Suppressor macrophage treated with lipopolysaccharide for 4 hours (primary cell): ENCODE measurements at places on chromosomes 5 and 9.

- no peak for DNase-seq
Measured at GRCh38 chr5:142831009-142831383, 60.8 kb downstream of the ARHGAP26 start.

- no peak for DNase-seq
Measured at GRCh38 chr5:156400231-156400986, 73.4 kb downstream of the SGCD start.

DNA sequence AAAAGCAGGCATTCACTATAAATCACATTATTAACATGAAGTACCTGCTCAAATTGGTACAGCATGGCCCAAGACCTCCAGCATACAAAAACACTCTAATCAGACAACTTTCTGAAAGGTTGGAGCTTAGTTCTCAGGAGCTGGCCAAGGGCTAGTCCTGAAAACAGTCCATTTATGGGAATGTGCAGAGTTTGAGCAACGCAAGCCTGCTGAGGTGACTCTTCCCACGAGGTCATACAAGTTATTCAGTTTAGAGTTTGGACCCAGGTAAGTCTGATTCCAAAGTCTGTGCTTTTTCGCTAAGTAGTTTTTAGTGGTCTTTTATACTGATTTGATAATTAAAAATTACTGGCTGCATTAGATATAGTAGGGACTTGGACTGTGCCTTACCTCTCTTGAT lies 52.6 kb downstream of the AP3S1 start:
- DNase-seq, result no peak

DNA sequence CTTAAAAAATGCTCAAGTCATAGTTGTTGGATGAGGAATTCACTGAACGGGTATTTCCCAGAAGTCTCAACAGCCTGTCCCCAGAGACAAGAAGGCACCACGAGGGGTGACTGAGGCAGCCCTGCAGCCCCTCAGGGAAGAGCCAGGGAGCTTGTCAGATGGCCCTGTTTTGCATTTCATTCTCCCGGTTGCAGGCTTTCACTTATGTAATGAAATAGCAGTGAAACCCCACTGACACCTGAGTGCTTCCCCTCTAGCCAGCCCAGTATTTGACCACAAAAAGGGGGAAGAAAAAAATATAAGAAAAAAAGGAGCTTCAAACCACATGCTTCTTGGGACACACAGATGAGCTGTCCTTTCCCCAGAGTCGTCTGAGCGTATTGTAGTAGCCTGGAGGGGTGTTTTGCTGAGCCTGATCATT lies 75.3 kb upstream of the IL12B start:
- peak; percentile 52 for DNase-seq

- DNase-seq, result no peak
Measured at GRCh38 chr9:6645355-6646292, at the start of gene GLDC. Gene GLDC (minus strand): TSS chr9:6645729. CDS start chr9:6645499, 230 bp downstream.

DNA sequence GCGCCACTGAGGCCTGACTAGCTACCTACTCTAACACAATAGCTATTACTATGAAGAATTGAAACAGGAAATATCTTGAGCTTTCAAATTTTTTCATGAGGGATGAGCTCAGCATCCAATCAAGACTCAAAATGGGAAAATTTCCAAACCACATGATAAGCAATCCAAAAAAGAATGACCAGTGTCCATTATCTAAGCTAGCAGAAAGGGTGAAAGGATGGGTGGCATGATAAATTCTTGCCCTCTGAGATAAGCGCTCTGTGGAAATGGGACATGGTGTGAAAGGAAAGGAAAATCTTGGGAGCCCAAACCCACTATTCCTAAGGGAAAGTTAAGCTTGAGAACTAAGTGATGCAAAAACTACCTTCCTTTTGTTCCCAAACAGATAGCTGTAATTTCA lies 170.2 kb upstream of the NREP start:
- DNase-seq, result peak; percentile 26

DNA sequence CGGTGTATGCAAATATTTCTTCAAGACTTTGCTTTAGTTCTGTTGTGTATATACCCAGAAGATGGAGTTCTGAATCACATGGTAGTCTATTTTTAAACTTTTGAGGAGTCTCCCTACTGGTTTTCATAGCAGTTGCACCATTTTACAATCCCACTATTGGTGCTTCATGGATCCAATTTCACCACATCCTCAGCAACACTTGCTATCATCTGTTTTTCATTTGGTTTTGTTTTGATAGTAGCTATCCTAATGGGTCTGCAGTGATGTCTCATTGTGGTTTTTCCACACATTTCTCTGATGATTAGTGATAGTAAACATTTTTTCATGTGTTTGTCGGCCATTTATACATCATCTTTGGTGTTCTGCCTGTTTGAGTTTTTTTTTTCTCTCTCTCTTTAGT lies 1339.3 kb downstream of the EFNA5 start:
- DNase-seq, result no peak

- no peak for DNase-seq
Measured at GRCh38 chr5:122751293-122751782, 23.5 kb upstream of the SNX2 start.

GRCh38 chr9:111450124-111450523 lies 34.1 kb downstream of the ECPAS start:
- DNase-seq, result no peak
